NCI-H2107 (cell line): ENCODE measurements at places on chromosomes 5 and 9.
A peak's percentile ranks its signal among the peaks of the same experiment; 100 is the strongest.

- DNase-seq, result no peak
Observed at GRCh38 chr9:123761905-123762605, 167.9 kb downstream of the DENND1A start.

DNA sequence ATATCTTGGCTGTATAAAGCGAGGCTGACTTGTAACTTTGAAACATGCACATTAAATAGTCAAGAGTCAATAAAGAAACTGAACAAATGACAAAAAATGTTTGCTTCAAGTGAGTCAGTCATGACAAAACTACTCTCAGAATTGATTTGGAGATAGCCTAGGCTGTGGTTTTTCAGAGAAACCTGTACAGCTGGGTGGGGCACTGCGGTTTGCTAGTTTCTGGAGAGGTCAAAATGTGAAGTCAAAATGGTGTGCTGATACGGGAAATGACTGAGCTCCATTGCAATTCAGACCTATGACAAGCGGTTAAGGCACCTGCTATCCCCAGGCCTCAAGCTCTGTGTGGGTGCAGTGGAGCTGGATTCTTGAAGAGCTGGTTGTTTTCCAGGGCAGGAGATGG lies 10.3 kb upstream of the CD180 start:
- DNase-seq, result no peak

- DNase-seq, result no peak
Observed at GRCh38 chr5:163467682-163468081, 7.2 kb downstream of the HMMR start.

DNA sequence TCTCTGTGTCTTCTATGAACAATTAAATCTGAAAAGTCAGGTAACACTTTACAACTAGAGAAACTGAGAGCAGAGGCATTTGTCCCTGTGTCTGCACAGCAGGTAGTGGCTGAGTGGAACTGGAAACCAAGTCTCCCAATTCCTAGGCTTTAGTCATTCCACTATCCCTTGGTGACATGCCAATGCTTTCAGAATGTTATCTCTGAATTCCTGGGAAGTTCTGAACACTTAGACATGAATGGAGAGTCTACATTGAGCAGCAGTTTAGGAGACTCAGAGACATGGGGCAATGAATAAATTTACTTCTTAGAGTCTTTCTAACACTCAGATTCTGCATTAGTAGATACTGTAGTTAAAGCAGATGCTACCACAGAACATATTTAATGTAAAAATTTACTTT lies 94.8 kb upstream of the APC start:
- no peak for DNase-seq

DNA sequence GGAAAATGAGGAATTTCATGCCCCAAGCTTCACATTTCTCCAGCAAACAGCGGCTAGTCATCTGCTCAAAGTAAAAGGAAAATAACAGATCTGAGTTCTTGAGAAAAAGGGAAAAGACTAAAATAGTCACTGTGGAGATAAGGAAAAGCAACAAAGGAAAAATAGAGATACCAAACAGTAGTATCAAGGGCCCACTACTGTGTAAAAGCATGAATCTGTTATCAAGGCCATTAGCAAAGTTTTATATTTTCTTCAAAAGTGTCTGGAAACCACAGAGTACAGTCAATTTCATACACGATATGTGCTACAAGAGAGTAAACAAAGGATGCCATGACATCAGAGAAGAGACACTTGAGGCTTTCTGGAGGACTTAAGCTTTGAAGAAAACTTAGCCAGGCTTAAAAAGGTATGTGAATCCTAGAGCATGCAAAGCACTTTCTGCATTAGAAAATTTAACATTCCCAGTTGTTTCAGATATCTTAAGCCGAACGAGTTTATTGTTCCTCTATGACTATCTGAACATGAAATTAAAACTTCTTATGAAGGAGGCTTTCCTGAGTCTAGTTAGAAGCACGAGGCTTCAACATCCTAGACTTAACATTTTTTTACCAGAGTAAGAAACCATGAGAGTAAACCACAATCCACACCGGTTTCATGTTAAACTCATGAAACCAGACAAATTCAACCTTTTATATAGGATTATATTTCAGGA lies 1.2 kb downstream of the TTC33 start:
- no peak for DNase-seq

GRCh38 chr5:77869116-77869798 lies 93.1 kb upstream of the TBCA start:
- no peak for DNase-seq

DNA sequence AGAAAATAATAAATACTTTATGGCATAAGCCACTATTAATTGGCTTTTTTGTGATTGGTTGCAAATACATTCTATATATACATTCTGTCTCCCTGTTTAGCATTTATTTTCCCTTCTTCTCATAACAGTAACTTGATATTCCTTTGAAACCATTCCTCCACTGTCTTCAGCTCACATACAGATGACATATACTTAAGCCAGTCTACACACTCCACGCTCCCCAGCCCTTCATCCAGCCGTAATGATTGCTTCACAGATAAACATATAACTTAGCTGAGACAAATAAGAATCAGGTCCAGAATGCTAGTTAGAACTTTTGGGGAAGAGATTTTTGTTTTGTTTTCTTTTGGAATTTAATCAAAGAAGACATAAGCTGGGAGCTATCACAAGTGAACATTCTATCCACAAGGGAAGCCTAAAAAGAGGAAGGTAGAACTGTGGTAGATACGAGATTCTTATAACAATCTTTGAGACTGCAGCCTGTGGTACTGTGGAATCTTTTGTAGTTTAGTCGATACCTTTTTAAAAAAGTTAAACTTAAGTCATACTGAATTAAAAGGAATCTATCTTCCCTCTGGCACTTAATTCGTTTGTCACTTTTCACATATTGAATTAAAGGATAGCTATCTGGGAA lies 365.1 kb upstream of the PRR16 start:
- DNase-seq, result no peak

GRCh38 chr5:113083481-113083880 lies 106.9 kb downstream of the DCP2 start:
- no peak for DNase-seq

GRCh38 chr9:114284316-114285060 lies 38.4 kb upstream of the ORM1 start:
- DNase-seq, result no peak

GRCh38 chr5:141703133-141703561 lies 21.1 kb upstream of the ARAP3 start:
- no peak for DNase-seq

DNA sequence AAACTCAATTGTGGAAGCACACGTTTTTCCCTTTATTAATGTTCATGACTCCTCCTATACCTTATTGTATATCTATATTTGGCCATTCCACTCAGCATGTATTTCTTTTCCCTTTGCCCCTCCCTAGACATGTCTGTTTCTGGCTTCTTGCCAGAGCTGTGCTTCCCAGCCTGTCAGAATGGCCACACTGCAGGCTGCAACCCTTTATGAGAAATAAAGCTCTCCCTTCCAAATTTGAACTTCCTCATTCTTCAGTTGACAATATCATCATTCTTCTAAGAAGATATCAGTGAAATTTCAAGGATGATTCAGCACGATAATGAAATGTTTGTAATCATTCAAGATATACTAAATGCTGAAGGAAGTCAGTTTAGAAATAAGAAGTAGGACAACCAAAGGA lies 107.6 kb upstream of the PRSS3 start:
- DNase-seq, result peak; percentile 26

DNA sequence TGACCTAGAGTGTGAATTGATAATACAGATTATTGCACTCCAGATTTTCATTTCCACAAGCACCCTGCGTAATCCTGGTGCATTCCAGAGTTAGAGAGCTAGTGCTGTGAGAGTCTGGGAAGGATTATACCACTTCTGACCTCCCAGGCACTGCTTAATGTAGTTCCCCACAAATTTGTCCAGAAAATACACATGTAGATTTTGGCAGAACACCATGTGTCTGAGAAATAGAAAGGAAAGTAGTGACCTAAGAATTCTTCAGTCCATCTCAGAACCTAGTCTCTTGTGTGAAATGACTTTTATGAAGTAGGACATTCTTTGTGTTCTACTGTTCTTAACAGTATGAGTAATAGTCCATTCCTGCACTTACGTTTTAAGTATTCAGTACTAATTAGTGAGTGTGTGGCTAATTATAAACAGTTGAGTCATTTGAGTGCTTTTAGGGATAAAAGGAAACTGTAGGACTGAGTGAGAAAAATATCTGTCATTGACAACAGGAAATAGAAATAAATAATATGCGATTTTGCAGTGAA lies 27.8 kb upstream of the PTPDC1 start:
- DNase-seq, result no peak

GRCh38 chr9:79176014-79176697 lies 395.6 kb upstream of the TLE4 start:
- DNase-seq, result no peak

GRCh38 chr5:168055961-168056360 lies 235.5 kb upstream of the WWC1 start:
- DNase-seq, result no peak

DNA sequence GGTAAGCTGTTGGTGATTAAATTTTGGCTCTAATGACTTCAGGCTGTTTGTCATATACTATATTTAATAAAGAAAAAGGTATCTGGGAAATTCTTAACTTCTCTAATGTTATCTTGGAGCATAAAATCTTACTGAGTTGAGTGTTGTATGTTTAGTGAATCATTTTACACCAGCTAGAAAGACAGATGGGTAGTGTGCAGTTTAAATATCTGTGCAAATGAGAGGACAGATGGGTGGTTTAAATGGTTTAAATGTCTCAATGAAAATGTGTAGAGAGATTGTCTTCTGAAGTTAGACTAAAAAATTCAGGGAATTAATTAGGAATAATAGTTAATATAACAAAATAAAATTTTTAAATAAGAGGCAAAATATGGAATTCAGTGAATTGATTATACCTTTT lies 114.5 kb downstream of the FER start:
- no peak for DNase-seq

DNA sequence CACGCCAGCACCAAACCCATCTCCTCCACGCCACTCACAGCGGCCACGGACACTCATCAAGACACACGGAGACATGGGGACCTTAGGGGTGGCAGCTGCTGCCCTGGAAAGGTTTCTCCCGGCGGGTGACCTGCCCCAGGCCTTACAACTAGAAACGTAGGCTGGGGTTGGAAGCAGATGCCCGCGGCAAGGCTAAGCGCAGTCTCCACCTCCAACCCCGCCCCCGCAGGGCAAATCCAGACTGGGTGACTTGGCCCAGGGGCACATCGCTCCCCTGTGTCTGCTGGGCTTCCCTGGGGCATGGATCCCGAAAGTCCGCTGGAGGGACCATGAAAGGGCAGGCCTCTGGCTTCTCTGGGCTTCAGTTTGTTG lies 12.0 kb upstream of the ASS1 start:
- DNase-seq, result no peak

DNA sequence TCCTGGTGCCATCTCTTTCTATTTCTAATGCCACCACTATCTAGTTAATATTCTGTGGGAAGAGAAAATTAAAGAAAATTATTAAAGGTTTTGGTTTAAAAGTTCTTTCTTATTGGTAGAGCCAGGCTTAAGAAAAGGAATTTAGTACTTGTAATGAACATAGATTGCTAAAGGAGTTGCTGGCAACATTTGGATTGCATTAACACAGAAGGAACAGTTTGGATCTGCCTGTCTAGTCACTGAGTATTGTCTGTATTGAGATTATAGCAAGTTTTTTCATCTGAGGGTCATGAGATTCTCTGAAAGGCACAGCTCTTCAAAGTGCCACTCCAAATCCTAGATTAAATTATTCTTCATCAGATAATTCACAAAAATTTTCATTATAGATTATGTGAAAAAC lies 32.0 kb downstream of the FSD1L start:
- DNase-seq, result no peak

DNA sequence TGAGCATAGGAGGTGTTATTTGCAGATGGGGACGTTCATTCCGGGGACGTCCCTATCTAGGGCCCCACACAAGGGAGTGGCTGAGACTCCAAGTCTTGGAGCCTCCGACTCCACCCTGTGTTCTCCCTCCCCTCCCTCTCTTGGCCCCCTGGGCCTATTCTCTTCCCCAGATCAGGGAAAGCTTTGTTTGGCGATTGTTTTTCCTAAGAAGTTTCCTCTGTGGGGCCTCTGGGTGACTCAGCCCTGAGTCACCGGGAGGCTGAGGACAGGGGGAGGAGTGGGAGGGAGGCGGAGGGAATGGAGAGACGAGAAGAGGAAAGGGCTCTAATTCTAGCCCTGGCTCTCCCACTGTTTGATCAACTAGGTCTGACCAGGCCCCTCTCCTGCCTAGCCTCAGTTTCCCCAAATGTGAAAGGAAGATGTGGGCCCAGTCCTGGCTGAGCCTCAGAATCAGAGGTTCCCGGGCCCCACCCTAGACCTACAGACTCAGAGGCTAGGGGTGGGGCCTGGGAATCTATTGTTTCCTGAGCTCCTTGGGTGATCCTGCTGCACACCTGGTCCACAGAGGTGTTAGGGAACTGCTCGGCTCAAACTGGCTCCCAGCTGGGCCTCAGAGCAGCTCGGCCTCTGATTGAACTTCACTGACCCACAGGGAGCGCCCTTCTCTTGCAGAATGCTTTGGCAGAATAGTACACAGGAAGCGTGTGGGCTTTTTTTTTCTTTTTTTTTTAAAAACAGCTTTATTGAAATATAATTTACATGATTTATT lies 19.2 kb downstream of the GSN start:
- DNase-seq, result peak; percentile 40

GRCh38 chr5:170355601-170356098 lies 33.5 kb downstream of the KCNMB1 start:
- DNase-seq, result no peak

DNA sequence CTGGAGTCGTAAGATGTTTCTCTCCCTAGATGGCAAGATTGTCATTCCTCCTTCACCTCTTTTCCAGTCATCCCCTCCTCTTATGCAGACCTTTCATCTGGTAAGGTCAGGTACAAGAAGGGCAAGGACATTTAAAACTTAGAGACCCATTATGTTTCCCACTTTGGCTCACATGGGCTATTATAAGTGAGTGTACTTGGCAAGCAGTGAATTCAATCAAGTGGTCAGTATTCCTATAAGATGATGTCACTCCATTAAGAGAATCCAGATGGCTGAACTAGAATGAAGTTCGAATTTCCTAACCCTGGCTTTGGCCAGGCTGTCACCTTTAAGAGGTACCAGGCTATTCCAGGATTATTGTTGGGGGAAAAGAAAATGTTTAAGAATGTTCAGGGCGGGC lies 32.2 kb downstream of the ZNF131 start:
- DNase-seq, result no peak

GRCh38 chr5:74993743-74994142 lies 58.6 kb downstream of the GCNT4 start:
- no peak for DNase-seq

DNA sequence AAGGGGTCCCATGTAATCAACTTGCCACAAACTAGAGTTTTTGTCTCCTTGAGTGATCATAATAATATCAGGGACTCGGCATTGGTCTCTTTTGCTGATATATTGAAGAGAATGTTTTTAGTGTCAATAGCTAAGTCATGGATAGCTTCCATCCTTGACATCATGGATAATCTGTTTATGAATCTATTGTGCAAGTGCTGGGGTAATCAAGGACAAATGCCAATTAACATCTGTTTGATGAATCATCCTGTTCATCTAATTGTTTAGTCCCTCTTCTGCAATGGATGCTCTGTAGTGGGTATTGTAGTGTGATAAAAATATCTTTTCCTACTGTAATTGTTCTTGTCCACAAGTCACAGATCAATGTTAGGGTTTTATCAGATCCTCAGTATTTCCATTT lies 607.5 kb upstream of the SEMA6A start:
- DNase-seq, result no peak
